ENCODE measurements at places on chromosomes 11 and 22. TPM values are rescaled to one million over a fixed set of nuclear protein-coding genes. Genes with fewer than 3 reads are reported as not detected.

DNA sequence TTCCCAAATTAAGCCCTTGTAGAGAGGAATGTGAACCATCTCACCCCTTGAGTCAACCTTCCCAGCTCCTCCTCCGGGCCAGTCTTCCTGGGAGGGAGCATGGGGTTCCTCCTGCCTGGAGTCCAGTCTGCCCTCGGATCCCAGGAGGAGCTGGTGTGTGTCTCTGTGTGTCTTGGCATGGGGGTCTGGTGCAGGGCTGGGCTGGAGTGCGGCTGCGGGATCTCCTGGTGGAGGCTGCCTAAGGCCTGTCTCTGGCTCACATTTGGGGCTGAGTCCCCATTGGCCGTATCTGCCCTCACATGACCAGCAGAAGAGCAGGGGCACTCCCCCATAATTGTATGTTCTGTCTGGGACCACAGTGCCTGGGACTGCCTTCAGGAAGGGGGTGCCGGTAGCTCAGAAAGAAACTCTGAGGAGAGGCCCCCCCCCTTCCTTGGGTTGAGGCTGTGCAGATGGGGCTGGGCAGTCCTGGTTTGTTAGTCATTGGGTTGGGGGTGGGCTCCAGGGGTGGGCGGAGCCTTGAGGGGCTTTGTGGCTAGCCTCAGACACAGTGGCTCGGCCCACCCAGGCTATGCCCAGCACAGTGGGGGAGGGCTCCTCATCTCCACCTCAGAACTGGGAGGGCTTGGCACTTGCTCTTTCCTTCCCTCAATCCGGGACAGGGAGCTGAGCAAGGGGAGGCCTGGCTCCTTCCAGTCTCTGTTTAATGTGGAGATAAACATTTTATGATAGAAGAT is 2.9 kb downstream of the C1QTNF5 start:
- ATAC-seq = no peak

GRCh38 chr11:75939992-75940391 is 125.0 kb downstream of the UVRAG start:
- ATAC-seq = no peak

- peak; percentile 26 for ATAC-seq
Measured at GRCh38 chr11:75668451-75669297, at the start of gene MAP6. MAP6 (minus strand) TSS chr11:75669038; CDS start chr11:75668369, 669 bp downstream.

Gene WNT11
- total RNA-seq = 0.08 TPM

Gene CNIH2
- total RNA-seq = 0.52 TPM

Gene ZNHIT2
- 9.4 TPM for total RNA-seq
